ENCODE measurements at places on chromosomes 3 and 15. TPM values are rescaled to one million over a fixed set of nuclear protein-coding genes. Genes with fewer than 3 reads are reported as not detected.

HHLA2 gene
- total RNA-seq: 9.4 TPM

OGG1 gene
- 32.1 TPM for total RNA-seq

IMPG2 gene
- 0.23 TPM for total RNA-seq

LMLN gene
- 1.7 TPM for total RNA-seq

MOBP gene
- not detected for total RNA-seq

SEMA3G gene
- total RNA-seq: 0.38 TPM

ZIC1 gene
- not detected for total RNA-seq

PRSS50 gene
- not detected for total RNA-seq

TNNC1 gene
- 2.6 TPM for total RNA-seq

VEPH1 gene
- not detected for total RNA-seq

SERPINI2 gene
- not detected for total RNA-seq

SLC12A1 gene
- not detected for total RNA-seq

NMNAT3 gene
- 0.55 TPM for total RNA-seq

All from activated CD8-positive, alpha-beta memory T cell treated with anti-CD3 and anti-CD28 coated beads, Interleukin-2, amount 10 ng/mL, durations not matched to agents 7 days and 5 days (primary cell).